Caco-2 (cell line): ENCODE measurements at places on chromosomes 3 and 15.

DNA sequence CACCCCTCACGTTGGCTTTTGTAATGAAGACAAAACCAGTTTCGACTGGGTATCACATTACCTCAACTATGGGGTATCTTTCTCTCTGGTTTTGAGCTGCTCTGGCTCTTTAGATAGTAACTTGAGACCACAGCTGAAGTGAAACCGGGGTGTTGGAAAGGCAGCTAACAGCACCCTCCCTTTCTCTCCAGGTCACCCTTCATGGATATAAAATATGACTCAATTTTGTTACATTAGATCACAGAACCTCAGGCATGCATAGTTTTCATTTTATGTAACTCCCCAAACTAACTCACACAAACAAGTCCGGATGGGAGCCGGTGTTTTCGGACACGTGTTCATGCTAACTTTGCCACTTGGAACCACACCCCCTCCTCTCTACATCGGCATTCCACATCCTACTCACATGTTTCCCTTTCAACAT, 90.7 kb downstream of the NR2F2 start:
- H3K27ac ChIP-seq = no peak overlapping the region
- no peak for DNase-seq
- H3K36me3 ChIP-seq = no peaks in the 10 kb centered on the region
- H3K4me3 ChIP-seq = no peak overlapping the region
- H3K27me3 ChIP-seq = peaks cover 3% of the 10 kb centered on the region; the same call in 1 of the 2 replicates
- H3K4me1 ChIP-seq = no peaks in the 10 kb centered on the region

DNA sequence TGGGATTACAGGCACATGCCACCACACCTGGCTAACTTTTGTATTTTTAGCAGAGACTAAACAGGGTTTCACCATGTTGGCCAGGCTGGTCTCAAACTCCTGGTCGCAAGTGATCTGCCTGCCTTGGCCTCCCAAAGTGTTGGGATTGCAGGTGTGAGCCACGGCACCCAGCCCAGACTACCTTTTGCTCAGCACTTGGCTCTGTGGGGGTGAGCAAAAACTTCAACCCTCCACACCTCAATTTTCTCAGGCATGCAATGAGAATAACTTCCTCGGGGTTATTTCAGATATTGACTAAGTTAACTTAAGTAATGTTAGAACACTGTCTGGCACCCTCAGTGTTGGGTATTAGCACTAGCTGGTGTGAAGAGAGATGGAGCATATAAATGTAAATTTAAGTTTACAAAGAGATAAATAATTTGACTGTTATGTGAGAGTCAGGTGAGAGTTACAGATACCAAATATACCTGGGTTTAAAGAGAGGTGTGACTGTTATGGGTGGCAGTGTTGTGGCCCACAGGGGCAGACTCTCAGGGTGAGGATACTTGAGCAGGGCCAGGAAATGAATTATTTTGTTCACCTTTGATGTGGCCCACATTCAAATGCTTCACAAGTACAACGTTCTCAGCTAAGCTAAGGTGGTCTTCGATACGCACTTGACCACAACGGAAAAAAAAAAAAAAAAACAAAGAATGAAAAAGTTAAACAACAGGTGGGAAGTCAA, 29.0 kb downstream of the CPOX start:
- no peak overlapping the region for H3K27ac ChIP-seq
- no peak overlapping the region for H3K4me3 ChIP-seq
- H3K36me3 ChIP-seq = no peaks in the 10 kb centered on the region
- no peaks in the 10 kb centered on the region for H3K27me3 ChIP-seq
- DNase-seq = no peak
- H3K4me1 ChIP-seq = no peaks in the 10 kb centered on the region

DNA sequence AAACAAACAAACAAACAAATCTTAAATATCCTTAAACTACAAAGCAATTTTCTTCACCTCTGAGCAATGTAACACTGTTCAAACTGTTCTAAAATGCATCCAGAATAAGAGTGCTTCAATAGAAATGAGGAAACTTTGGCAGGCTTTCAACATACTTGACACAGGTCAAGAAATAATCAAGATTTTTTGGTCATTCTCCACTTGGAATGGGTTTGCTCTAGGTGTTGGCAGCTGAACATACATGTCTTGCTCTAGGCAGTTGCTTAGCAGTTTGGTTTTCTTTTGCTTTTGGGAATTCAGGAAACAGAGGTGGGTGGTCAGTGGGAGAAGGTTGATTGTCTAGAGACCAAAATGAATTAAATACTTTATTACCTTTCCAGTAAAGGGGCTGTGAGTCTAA, 1.4 kb upstream of the LRRC3B start:
- no peak for DNase-seq
- H3K4me3 ChIP-seq = no peak overlapping the region
- H3K4me1 ChIP-seq = no peaks in the 10 kb centered on the region
- H3K27me3 ChIP-seq = no peaks in the 10 kb centered on the region
- H3K27ac ChIP-seq = no peak overlapping the region

DNA sequence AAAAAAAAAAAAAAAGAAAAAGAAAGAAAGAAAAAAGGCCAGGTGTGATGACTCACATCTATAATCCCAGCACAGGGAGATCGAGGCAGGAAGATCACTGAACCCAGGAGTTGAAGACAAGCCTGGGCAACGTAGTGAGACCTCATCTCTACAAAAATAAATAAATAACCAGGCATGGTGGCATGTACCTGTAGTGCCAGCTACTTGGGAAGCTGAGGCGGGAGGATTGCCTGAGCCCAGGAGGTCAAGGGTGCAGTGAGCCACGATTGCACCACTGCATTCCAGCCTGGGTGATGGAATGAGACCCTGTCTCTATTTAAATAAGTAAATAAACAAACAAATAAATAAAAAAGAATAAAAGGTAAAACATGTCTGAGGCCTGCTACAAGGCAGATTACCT, 39.3 kb upstream of the LACTB start:
- no peaks in the 10 kb centered on the region for H3K36me3 ChIP-seq
- H3K27ac ChIP-seq = peak overlapping the region; percentile 98
- no peak overlapping the region for H3K4me3 ChIP-seq
- DNase-seq = no peak
- no peaks in the 10 kb centered on the region for H3K27me3 ChIP-seq
- H3K4me1 ChIP-seq = peaks cover 40% of the 10 kb centered on the region

- no peaks in the 10 kb centered on the region for H3K27me3 ChIP-seq
- no peak overlapping the region for H3K27ac ChIP-seq
- H3K4me1 ChIP-seq = no peaks in the 10 kb centered on the region
- no peak overlapping the region for H3K4me3 ChIP-seq
- no peak for DNase-seq
Measured at GRCh38 chr3:108130701-108131474, 40.1 kb upstream of the CD47 start.

DNA sequence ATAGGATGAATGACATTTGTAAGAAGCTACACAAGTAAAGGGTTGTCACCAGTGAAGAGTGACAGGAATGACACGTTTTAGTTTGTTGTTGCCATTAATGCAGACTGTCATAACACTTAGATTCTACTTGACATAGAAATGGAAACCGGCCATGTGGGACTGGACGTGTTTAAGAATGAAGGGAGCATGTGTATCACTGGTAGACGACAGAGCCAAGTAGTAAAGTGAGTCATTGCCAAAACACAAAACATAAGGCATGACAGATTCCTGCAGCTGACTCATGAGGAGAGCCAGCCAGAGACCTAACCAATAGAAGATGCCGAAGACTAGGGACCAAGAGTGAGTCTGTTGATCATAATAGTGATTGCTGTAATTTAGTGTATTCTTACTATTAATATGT, 106.2 kb upstream of the PLAAT1 start:
- H3K36me3 ChIP-seq = no peaks in the 10 kb centered on the region
- no peaks in the 10 kb centered on the region for H3K27me3 ChIP-seq
- no peak overlapping the region for H3K4me3 ChIP-seq
- no peak overlapping the region for H3K27ac ChIP-seq

DNA sequence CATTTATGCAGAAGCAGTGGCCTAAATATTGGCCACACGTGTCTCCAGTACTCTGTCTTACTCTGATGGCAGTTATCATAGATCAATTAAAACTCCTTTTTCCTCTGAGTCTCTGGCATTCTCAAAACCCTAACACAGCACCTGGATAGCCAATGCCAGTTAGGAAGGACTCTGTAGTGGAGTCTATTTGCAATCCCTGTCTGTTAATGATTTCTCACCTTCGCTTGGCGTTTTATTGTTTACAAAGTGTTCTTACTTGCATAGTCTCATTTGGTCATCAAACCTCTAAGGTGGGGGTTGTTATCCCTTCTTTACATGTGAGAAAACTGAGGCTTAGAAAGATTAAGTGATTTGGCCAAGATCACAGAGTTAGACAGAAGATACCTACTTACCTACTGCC, 258.8 kb downstream of the IL5RA start:
- H3K36me3 ChIP-seq = no peaks in the 10 kb centered on the region
- H3K4me3 ChIP-seq = no peak overlapping the region
- H3K27ac ChIP-seq = no peak overlapping the region
- no peaks in the 10 kb centered on the region for H3K27me3 ChIP-seq
- H3K4me1 ChIP-seq = peaks cover 11% of the 10 kb centered on the region

DNA sequence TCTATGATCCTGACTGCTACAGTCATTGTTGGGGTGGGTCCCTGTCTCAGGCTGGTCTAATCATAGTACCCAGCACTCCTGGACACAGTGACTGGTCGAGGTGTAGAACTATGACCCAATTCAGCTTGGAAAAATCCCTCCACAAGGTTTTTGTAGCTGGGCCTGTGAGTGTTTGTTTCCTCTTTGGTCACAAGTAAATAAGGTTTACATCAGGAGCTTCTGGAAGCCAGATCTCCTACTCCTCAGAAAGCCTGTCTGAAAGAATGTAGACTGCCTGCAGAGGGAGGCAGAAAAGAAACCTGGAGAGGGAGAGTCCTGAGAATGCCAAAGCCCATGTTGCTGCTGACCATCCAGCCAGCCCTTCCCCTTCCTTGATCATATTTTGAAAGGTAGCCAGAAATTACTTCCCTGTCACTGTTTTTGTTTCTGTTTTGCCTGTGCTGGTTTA, 123.2 kb downstream of the RAP2B start:
- no peak overlapping the region for H3K4me3 ChIP-seq
- no peaks in the 10 kb centered on the region for H3K27me3 ChIP-seq
- DNase-seq = no peak

GRCh38 chr15:38490242-38490922, 36.5 kb downstream of the FAM98B start:
- no peak overlapping the region for H3K27ac ChIP-seq
- no peaks in the 10 kb centered on the region for H3K27me3 ChIP-seq
- no peaks in the 10 kb centered on the region for H3K36me3 ChIP-seq
- H3K4me3 ChIP-seq = no peak overlapping the region
- no peaks in the 10 kb centered on the region for H3K4me1 ChIP-seq

GRCh38 chr3:51967384-51968169, at the start of gene PCBP4:
Gene PCBP4, minus strand, starts transcription at chr3:51967454. Its CDS starts 6,214 bp downstream, at chr3:51961240.
- no peaks in the 10 kb centered on the region for H3K27me3 ChIP-seq
- peak within 1 kb of the TSS; percentile 53 for H3K4me3 ChIP-seq
- no peaks in the 10 kb centered on the region for H3K36me3 ChIP-seq
- DNase-seq = peak; percentile 79
